Right lung (tissue), 10 donors: ENCODE measurements at places on chromosomes 11 and 22.

- DNase-seq, result no peak
These were observed 3.0 kb downstream of the RDX start for GRCh38 chr11:110293389-110293788.

DNA sequence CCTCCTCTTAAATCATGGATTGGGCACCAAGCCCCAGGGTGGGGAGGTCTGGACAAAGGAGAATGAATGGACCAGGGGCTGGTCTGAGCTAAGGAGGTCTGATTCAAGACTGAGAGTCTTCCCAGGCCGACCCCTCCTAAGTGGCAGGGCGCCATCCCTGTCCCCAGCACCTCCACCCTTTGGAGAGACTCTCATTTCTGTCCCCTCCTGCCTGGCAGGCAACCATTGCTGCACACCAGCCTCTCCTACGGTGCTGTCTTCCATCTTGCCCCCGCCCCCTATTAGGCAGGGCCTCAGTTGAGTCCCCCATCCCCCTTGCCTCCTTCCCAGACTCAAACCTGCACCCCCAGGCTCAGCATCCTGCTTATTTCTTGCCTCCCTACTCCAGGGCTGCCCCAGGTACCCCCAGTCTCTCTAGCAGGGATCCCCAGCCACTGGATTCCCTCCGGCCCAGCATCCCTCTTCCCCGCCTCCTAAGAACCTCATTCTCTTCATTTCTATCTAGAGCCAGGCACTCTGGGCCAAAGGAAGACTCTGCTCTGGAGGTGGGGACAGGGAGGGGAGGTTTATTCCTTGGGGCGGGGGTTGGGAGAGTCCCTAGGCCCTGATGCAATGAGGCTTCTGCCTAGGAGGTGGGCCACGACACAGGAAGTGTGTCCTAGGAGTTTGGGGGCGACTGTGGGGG lies 1.7 kb upstream of the RCOR2 start:
- no peak for DNase-seq

DNA sequence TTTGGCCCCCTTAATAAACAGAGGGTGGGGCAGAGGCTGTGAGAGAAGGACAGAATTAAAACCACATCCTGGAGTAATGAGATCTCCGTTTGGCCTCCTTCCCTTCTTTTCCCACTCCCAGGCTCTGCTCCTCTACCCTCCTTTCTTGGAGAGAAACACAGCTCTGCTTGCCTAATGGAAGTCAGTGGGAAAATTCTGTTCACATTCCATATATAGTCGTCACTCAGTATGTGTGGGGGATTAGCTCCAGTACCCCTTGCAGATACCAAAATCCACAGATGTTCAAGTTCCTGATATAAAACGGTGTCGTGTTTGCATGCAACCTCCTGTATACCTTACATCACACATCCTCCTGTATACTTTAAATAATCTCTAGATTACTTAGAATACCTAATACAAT lies 37.6 kb upstream of the THY1 start:
- peak; percentile 33 for DNase-seq

- DNase-seq, result no peak
These were observed 117.2 kb upstream of the IGLL5 start for GRCh38 chr22:22770280-22770871.

DNA sequence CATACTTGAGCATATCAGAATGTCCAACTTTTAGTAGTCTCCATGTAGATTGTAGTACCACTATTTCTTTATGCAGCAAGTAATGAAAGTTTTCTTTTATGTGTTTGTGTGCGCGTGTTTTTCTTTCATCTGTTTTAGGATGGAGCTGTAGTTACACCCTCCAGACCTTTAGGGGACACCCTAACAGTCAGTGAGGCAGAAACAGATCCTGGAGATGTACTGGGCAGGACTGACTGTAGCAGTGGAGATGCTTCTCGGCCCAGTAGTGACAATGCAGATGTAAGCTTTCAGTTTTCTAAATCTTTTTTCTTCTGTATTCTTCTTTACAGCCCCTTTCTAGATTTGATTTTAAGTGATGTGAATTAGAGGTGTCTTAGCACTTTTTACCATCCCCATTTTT lies 79.9 kb upstream of the GRIK4 start:
- no peak for DNase-seq

GRCh38 chr11:133830931-133831907 lies 14.1 kb downstream of the SPATA19 start:
- no peak for DNase-seq

- DNase-seq, result no peak
These were observed 171.5 kb downstream of the SBF2 start for GRCh38 chr11:10122326-10123197.

DNA sequence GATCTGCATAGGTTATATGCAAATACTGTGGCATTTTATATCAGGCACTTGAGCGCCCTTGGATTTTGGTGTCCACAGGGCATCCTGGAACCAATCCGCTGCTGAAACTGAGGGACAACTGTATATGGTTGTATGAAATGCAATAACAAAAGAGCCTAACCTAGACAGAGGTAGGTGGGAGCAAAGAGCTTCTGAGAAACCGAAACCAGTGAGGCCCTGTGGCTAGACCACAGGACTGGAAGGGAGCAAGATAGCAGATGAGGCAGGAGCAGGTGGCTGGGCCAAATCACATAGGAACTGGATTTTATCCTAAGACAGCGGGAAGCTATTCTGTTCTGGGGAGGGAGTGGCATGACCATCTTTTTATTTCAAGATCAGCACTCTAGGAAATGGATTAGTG lies 30.1 kb downstream of the RCN1 start:
- no peak for DNase-seq

DNA sequence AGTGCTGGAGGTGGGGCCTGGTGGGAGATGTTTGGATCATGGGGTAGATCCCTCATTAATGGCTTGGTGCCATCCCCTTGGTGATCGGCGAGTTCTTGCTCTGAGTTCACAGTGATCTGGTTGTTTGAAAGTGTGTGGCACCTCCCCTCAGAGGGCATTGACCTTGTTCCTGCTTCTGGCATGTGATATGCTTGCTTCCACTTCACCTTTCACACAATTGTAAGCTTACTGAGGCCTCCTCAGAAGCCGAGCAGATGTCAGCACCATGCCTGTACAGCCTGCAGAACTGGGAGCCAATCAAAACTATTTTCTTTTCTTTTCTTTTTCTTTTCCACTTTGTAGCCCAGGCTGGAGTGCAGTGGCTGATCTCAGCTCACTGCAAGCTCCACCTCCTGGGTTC lies 11.0 kb upstream of the CATSPER1 start:
- DNase-seq, result no peak

DNA sequence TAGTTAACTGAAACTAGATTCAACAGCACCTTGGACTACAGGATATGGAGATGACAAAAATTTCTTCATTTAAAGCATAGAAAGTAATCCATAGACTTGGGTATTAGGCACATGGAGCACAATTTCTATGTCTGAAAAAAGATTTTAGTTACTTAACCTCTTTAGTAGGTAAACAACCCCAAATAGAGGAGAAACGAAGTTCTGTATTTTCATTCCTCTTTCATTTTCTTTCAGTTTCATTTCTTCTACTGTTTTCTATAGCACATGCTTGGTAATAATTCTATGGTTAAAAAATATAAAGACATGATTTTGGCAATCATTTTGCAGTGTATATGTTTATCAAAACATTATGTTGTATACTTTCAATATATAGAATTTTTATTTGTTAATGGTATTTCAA lies 99.5 kb downstream of the CASP12 start:
- DNase-seq, result no peak

DNA sequence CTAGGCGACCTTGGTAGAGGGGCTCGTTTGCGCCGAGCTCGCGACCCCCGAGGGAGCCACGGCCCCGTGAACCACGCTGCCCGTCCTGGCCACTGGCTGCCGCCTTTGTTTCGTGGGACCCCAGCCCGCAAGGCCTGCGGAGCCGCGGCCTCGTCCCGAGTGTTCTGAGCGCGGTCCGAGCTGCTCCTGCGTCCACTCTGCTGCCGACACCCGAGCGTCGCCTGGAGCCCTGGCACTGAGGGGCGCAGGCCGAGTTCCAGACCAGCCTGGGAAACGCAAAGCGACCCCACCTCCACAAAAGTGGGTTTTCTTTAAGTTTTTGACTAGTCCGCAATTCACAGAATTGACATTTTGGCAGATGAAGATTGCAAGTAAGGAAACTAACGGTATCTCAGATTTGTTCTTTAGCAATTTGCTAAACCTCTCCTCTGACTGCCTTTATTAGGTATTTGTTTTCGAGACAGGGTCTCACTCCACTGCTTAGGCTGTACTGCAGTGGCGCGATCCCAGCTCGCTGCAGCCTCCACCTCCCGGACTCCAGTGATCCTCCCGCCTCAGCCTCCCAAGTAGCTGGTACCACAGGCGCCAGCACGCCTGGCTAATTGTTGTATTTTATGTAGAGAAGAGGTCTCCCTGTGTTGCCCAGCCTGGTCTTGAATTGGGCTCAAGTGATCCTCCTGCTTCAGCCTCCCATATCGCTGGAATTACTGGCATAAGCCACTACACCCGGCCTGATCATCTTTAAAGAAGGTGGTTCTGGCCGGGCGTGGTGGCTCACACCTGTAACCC lies 879 bp upstream of the RNH1 start:
- DNase-seq, result no peak

DNA sequence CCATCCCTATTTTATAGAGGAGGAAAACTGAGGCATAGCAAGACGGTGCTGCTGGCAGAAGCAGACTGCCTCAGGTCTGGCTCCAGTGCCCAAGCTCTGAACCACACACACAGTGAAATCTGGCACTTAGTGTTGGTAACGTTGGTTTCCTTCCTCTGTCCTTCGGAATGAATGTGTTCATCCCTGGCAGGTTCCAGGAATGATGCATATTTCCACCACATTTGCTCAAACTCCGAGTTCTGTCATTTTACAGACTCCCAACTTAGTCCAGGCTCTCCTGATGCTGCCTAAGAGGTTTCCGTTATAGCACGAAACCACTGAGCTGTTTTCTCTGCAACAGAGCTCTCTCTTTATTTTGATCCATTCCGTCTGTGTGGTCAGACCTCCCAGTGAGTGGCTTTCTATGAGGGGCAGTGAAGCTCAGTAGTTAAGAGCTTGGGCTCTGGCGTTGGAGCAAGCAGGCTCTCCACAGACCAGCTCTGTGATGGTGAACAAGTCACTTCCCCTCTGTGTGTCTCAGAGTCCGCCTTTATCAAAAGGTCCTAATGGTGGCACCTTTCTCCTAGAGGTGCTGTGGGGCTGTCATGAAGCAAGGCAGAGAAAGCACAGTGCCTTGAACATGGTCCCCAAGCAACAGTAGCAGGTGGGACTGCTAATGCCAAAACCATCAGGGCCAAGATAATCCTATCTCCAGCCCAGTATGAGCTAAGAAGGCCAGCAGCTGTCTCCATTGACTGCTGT lies 200.3 kb downstream of the MYO18B start:
- DNase-seq, result no peak

- no peak for DNase-seq
These were observed 41.8 kb downstream of the OSBPL5 start for GRCh38 chr11:3123305-3123704.

GRCh38 chr22:43476341-43476740 lies 64.5 kb downstream of the MPPED1 start:
- DNase-seq, result no peak

DNA sequence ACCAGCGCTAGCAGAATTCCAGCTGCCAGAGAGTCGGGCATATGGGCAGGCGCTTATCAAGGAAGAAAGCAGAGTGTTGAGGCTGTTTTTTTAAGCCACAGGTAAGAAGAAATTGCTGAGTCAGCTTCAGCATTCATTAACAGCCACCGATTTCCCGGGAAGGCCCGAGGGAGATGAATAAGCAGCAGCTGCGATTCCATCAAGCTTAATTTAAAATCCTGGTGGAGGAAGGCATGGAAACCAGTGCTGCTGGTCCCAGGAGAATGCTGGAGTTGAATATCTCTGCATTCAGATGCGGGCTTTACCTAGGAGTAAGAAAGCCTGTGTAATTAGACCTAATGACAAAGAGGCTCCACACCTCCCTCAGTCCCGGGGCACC lies 168.8 kb downstream of the BRD1 start:
- no peak for DNase-seq

GRCh38 chr11:128437136-128437535 lies 150.2 kb downstream of the ETS1 start:
- no peak for DNase-seq

DNA sequence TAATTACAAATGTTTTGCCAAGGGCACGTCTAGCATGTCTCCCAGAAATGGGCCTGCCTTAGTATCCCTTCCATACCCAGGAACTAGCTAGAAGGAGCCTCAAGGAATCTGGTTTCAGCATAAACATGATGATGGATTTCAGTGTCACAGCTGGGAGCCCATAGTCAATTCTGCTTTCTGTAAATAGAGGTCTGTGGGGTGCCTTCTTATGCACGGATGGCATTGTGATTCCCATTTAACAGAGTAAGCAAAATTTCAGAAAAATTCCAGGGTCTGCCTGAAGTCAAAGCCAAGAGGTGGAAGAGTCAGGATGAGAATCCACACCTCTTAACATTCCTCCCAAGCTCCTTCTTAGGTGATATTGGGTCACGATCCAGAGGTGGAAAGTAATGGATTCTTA lies 12.1 kb downstream of the DUSP18 start:
- no peak for DNase-seq

GRCh38 chr11:17256512-17256911 lies 20.0 kb upstream of the NUCB2 start:
- DNase-seq, result peak; percentile 26
